Adrenal gland (tissue), 19 donors: ENCODE measurements at places on chromosomes 12 and 14.

DNA sequence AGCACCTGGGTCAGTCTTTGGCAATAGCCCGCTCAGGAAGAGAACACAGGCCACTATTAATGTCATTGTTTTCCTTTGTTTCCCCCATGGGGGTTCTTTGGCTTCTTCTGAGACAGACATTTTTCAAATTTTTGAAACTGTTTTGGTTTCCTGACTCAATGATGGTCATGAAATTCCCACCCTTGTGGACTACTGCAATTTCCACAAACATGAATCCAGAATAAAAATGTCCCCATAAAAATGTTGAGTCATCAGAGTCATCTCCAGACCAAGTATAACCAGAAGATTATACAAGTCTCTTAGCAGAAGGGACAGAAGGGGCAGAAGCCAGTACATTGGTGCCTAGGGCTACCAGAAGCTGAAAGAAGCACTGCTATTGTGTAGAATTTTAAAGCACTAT is 29.1 kb downstream of the SLCO1A2 start:
- DNase-seq, result no peak

DNA sequence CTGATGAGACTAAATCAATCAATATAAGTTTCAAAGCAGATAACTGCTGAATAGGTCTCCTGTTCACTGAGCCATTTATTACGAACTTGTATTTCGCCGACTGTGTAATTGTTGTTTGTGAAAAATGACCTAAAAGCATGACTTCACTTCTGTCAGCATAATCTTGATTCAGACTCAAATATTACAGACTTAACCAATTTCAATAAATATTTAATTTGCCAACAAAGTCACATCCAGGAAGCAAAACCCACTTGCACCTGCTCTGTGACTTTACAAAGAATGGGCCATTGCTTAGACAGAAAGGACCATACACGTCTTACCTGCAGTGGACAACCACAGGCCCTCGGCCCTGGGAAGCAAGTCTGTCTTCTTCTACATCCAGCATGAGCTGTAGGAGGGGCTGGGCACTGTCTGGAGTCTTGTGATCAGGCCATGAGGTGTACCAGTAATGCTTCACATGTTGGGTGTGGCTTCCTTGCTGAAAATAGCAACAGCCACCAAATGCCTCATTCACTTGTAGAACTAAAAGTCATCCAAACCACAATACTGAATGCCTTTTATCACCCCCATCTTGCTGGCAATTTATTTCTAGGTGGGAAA is 23.5 kb upstream of the PTPRB start:
- no peak for DNase-seq

GRCh38 chr12:47903151-47903611 is 1.6 kb downstream of the VDR start:
- no peak for DNase-seq

DNA sequence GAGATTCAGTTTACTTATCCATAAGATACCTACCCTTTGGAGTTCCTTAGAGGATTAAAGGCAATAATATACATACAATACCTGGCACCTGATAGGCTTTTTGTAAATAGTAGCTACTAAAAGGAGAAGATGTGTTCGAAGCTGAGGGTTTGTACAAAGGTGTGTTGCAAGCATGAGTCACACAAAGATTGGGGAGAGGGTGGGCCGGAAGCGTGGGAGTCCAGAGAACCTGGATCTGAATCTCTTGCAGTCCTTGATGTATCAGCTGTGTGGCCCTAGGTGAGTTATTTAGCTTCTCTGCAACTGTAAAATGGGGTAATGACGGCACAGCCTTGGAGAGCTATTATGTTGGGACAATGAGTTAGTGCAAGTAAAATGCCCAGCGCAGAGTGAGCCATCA is 61.6 kb upstream of the PSMC1 start:
- DNase-seq, result no peak

GRCh38 chr14:103679351-103679750 is 35.9 kb downstream of the XRCC3 start:
- peak; percentile 70 for DNase-seq

DNA sequence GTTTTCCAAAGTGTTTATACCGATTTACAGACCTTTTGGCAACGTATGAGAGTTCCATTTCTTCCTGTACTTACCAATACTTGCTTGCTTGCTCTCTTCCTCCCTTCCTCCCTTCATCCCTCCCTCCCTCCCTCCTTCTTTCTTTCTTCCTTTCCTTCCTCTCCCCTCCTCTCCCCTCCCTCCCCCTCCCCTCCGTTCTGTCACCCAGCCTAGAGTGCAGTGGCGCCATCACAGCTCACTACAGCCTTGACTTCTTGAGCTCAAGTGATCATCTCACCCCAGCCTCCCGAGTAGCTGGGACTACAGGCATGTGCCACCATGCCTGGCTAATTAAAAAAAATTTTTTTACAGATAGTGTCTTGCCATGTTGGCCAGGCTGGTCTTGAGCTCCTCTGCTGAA is 40.4 kb downstream of the DIP2B start:
- DNase-seq, result no peak

GRCh38 chr12:108313241-108313605 is 25.9 kb downstream of the CMKLR1 start:
- DNase-seq, result no peak

GRCh38 chr14:26594756-26595545 is 2.9 kb downstream of the NOVA1 start:
- no peak for DNase-seq

GRCh38 chr14:88983755-88984154 is 159.3 kb downstream of the TTC8 start:
- peak; percentile 81 for DNase-seq

DNA sequence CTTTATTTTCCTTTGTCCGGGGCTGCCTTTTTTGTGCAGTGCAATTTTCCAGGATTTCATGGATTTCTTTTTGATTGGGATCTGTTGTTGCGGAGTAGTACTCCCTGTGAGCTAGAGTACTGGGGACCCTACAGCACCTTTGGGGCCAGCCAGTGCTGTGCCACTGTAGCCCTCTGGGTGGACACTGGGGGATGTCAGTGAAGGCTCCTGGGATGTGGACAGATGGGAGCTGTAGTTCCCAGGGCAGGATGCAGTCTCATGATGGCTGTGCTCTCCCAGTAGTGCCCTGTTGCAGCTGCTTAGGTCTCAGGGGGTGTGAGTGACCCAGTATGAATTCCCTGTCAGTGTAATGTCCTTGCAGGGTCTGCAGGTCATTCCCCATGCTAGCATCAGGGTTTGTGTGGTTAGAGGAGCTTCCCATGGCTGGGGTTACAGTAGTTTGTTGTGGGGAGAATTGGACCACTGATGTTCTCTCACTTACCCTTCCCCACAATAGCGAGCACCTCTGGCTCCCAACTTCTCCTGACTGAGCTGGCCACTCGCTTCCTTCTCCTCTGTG is 72.2 kb downstream of the BRMS1L start:
- DNase-seq, result no peak

GRCh38 chr12:111405859-111406473 is at the start of gene SH2B3:
SH2B3 (plus strand) TSS chr12:111405923; CDS start chr12:111418146, 12,223 bp downstream.
- peak; percentile 37 for DNase-seq

DNA sequence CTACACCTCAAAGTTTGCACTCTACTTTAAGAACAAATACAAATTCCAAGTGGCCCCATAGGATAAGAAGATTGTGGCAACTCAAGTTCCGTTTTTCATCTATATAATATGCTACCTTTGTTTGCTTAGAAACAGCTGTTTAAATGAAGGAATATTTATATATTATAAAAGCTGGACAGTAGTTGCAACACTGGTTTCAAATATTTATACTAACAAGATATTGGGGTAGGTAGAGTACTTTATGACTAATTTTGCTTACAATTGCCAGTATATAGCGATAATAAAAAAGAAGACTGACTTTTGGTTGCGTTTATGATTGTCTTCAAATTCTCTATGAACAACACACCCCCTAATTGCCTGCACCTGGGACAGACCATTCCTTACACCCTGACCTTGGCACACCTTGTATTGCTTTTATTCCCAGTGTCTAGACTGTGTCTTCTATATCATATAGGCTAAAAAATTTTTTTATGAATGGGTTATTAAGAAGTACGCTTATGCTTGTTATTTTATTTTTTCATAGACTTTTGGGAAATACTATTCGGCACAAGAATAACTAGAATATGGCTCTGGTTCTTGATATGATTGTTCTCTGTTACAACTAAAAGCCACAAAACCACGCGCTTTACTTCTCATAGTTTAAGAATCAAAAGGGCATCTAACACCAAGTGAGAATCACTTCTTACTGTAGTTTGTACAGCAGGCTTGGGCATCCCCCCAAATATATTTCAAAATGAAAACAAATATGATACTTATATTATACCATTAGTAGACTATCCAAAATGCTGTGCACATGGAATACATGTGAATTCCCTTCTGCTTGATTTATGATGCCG is 455.4 kb upstream of the DCN start:
- DNase-seq, result no peak
